ENCODE measurements at places on chromosomes 2 and 18.

- DNase-seq = no peak
Observed at GRCh38 chr2:32284321-32284720, 6.6 kb downstream of the YIPF4 start.

DNA sequence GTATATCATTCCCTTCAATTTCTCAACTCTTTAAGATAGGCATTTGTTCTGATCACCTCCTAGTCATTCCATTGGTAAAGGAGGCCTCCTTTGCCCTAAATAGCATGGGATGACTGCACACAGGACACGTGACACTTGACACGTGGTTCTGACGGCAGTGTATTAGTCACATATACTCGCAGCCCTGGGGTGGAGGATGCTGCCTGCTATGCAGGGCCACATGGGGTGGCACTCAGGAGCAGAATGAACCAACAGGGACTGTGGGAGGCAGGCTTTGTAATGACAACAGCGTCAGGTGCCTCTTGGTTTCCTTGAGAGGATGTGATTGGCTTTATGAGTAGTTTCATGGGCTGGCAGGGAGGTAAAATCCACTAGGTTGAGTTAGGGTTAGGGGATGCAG is 9.3 kb upstream of the KCNS3 start:
- no peak for DNase-seq

- DNase-seq = no peak
Observed at GRCh38 chr2:187445051-187445450, 3.0 kb downstream of the CALCRL start.

DNA sequence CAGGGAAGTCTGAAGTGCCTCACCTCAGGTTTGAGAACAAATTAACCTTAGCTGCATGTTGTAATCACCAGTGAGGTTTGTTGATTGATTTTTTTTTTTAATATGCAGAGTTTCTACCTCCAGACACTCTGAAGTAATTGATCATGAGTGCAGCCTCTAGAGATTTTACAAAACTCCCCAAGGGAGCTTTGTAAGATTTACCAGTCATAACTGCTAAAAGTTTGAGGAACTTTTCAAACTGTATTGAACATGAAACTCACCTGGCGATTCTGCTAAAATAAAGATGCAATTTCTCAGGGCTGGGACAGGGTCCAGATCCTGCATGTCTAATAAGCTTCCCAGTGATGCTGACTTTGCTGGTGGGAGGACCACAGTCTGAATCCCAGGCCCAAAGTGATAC is 339.6 kb upstream of the DCC start:
- no peak for DNase-seq

DNA sequence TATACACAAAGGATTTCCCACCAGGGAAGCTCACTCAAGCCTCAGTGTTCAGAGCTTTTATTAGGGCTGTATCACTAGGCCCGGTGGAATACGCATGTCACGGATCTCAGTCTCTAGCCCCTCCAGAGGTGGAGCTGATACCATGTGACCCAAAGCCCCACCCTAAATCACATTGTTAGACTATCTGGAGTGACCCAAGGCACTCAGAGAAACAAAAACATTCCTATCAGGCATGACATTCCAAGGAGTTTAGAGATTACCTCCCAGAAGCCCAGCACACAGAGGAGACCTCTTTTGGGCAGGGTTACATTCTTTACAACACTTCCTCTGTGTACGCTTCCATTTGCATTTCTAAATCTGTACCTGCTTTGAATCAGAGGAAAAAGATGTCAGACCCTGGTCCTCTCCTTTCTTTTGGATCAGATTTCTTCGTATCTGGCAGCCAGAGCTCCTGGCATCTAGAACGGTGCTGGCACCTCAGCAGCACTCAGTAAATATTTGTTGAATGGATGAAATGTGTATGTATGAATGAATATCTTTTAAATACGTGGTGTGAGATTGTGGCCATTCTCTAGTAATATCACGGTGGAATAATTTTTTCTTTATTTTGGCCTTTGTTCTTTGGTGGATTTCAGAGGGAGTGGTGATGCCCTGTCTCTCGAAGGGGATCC is 37.7 kb upstream of the SMAD2 start:
- DNase-seq = no peak

DNA sequence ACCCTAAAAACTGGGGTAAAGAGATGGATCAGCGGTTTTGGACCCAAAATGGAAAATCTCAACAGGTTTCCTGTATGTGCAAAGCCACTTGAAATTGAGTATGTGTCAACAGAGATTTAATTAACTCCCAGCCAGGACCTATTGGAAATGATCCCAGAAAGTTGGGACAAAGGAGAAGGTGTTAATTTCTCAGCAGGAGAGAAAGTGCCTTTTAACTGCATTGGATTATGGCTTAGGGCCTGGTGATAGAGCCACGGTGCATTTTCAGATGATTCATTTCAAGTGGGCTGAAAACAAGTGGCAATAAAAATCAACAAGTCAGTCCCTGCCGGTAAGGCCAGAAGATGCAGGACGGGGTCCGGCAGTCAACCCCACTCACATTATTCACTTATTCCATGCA is 80.2 kb upstream of the BCL11A start:
- DNase-seq = no peak
